Posterior vena cava (tissue), 2 donors: ENCODE measurements at places on chromosomes 5 and 9. TPM values are rescaled to one million over a fixed set of nuclear protein-coding genes. Genes with fewer than 3 reads are reported as not detected.

The AK8 gene
- total RNA-seq = 1.3 TPM

The GBGT1 gene
- total RNA-seq = 19.9 TPM

The HARS2 gene
- total RNA-seq = 16.8 TPM

The GFPT2 gene
- 83.3 TPM for total RNA-seq

GRCh38 chr9:4225291-4226028 is 74.4 kb downstream of the GLIS3 start:
- DNase-seq = no peak

GRCh38 chr9:16223074-16223871 is 647.2 kb downstream of the BNC2 start:
- DNase-seq = no peak
